Renal cortical epithelial cell (primary cell): ENCODE measurements at places on chromosomes 5 and 9.
A peak's percentile ranks its signal among the peaks of the same experiment; 100 is the strongest.

DNA sequence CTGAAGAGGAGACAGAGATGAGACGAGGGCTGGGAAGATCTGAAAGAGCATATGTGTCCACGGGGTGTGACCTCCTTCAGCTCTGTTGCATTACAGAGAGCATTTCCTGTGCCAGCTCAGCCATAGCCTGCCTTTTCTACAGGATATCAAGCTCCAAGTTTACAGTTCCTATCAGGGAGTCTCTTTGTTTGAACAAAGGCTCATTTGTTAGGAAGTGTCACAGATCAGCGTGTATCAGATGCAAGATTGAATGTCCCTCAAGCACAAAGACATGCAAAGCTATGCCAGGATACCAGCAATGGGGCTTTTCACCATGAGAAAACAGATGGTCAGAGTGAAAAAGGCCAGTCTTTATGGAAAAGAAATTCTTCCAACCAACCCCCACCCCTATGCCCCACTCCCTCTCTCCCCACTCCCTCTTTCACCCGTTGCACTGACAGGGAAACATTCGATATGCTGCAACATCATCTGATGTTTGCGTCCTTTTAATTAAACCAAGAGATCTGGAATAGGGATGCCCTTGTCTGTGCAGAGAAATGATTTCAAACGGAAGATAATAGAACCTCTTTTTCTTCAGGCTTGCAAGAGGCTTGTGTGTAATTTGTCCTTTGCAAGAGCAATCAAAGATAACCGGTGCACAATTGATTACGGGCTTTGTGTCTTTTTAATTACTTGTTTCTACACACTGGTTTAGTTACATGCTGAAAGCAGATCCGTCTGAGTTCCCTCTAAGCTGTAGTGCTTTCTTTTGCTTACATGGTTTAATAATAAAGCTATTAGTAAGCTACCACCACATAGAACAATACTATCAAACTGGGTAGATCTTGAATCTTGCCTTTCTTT, 263.1 kb upstream of the RGMB start:
- DNase-seq, result peak; percentile 4

GRCh38 chr5:137221943-137222342, 277.2 kb downstream of the SPOCK1 start:
- no peak for DNase-seq

DNA sequence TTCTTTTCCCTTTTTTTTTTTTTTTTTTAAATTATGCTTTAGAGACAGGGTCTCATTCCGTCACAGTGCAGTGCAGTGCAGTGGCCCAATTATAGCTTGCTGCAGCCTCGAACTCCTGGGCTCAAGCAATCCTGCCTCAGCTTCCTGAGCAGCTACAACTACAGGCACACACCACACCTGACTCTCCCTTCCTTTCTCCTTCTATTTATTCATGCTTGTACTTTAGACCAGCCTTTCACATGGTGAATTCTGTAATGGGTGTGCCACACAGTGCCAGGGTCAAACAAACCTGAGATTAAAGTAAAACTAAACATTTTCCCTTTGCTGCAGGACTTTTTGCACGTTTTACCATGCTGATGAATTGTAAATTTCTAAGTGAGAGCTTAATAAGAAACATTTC, 8.0 kb downstream of the SH3RF2 start:
- DNase-seq, result no peak

DNA sequence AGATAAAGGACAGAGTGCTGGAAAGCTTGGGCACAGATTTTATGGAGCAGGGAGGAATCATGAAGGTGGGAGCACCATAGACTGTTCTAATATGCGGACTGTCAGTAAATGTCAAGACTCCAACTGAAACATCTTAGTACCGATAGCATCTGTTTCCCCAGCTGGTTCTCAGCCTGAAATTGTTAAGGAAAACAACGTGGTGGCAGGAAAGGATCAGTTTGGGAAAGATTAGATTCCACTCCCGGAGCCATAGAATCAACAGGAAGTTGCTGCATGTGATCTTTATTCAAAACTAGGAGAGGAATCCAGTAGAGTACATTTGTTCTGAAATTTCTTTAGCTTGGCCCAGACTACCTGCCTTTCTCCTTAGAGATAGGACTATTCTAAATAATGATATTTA, 559.1 kb downstream of the CSNK1G3 start:
- DNase-seq, result no peak

DNA sequence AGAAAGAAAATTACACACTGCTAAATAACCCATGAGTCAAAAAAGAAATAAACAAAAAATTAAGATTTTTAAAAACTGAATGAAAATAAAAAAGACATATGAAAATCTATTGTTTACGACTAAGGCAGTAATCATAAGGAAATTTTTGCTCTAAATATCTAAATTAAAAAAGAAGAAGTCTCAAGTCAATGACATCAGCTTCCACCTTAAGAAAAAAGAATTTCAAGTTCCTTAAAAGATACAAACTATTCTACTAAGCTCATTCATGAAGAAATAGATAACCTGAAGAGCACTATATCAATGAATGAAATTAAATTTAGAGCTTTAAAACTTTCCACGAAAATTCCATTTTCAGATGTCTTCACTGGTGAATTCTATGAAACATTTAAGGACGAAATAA, 15.7 kb upstream of the STARD4 start:
- no peak for DNase-seq

GRCh38 chr5:16841416-16841815, 94.7 kb downstream of the MYO10 start:
- DNase-seq, result no peak

- no peak for DNase-seq
These were observed 48.8 kb downstream of the RASGEF1C start for GRCh38 chr5:180160215-180160614.

DNA sequence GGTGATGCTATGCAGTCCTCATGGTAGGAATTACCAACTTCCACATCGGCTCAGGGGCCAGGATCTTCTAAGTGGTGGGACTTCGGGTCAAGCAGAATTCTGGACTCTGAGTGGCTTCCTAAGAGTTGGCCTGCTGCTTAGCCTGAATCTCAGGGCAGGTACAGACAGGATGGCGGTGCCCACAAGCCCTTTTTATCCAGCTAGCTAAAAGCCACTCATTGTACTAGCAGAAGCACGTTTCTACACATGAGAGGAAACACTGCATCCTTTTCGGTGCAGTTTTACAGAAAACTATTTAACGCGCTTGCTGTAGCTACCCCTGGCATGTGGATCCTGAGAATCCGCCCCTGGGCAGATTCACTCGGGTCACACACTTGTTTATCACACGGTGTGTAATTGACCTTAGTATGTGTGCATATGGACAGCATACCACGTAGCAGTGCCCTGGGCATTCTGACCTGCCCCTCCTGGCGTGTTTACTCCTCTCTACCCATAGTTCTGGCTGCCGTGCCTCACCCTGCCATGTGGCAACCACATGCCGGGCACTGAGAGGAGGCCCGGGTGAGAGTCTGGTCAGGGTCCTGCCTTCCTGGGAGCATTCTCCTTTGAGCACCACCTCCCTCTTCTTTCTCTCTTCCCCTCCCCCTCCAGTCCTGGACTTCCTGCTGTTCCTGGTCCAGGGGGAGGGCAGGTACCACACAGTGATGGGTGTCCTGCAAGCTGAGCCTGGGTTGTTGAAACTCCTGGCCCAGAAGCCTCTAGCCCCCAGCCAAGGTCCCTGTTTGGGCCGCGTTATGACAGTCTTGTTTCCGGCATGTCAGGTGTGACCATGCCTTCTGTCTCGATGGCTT, 65.9 kb downstream of the DAB2IP start:
- DNase-seq, result no peak

GRCh38 chr5:38692346-38692745, 135.9 kb upstream of the LIFR start:
- DNase-seq, result no peak

DNA sequence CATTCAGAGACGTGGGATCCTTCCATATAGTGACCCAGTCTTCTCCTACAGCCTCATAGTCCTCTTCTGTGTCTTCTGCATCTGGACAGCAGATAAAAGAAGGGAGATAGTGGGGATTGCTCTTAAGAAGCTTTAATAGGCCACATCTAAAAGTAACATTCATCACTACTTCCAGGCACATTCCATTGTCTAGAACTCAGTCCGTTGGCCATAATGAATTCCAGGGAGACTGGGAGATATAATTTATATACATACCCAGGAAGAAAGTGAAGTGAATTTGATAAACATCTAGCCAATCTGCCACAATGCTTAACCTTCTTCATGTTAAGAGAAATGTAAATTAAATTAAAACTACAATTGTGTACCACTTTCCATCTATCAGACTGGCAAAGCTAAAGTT, 22.5 kb upstream of the GLIPR2 start:
- DNase-seq, result no peak
